Daoy (cell line): ENCODE measurements at places on chromosomes 2 and 18. TPM values are rescaled to one million over a fixed set of nuclear protein-coding genes. Genes with fewer than 3 reads are reported as not detected.

DNA sequence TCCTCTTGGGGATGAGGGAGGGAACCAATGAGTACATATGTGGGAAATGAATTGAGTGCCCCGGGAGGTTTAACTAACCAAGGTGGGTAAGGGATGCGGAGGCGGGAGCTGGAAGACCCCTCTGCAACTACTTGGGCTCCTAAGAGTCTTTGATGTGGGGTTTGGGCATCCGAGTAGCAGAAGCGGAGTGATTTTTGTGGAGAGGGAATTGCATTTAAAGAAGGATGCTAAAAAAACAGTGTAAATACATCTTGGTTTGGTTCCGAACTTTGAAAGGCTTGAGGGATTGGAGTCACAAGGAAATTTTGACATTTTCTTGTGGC, 215.7 kb downstream of the MCFD2 start:
- DNase-seq = no peak

- DNase-seq = no peak
These were observed 33.4 kb downstream of the ZFP36L2 start for GRCh38 chr2:43192744-43193651.

DNA sequence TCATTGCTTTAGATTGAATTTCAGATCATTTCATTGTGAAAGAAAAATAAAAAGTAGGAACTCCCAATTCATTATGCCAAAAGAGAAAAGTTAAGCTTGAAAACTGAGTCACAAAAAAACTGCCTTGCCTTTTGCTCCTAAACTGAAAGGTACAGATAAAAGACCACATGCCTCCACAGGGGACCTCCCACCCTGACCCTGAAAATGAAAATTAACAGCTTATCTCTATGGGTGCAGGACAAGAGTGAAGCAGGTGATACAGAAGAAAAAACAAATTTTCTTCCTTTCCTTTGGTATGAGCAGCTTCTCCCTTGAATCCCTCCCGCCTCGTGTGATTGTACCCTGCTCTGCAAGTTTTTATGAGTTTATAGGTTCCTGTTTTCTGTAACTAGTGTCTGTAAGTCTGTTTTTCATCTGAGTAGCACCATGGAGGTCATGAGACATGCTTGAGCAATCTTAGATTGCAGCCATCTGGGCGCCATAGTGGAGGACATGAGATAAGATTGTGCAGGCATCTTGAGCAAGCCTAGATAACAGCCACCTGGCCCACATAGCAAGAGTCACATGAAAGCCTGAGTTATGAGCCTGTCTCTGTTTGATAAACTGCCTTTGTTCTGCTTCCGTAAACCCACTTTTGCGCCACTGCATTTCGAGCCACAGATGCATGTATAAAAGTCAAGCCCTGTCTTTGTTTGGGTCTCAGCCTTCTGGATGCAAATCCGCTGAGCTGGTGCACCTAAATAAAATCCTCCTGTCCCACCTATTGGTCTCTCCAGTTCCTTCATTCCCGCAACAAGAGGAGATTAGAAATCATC, 56.2 kb upstream of the DYNC1I2 start:
- DNase-seq = no peak

PTPN2 gene
- total RNA-seq = 33.4 and 48.9 TPM in 2 replicates

- DNase-seq = no peak
These were observed 67.9 kb downstream of the CD8B2 start for GRCh38 chr2:106555053-106555452.
